Activated CD4-positive, alpha-beta T cell treated with anti-CD3 and anti-CD28 coated beads, Interleukin-2, amount 50 U/mL, for 1 hour (primary cell): ENCODE measurements at places on chromosomes 2 and 18.

DNA sequence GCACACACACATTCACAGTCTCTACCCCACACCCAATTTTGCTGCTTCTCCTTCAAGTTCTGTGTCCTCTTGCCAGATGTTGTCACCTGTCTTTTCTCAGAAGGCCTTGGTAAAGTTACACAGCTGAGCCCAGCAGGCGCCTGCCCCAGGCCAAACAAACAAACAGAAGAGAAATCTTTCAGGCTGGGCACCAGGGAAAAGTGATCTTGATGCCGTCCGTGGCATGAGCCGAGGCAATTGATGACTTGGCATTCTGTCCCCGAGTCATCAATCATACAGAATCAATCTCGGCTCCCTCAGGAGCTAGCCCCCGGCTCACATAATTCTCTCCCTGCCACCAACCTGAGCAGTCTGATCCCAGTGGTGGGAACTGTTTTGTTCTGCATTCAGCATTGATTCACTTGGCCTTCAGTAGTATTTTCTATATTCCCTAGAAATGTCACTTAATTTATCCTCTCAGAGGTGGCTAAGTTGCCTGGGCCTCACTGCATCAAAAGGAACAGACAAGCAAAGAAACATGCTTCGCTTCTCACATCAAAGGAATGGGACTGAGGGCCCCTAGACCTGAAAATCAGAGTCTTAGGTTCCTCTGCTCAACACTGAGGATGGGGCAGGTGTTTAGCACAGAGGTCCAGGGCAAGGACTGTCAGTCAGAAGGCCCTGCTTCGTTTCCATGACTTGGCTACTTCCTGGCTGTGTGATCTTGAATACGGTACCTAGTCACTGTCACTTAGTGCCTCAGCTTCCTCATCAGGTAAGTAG, 278.8 kb upstream of the CELF4 start:
- DNase-seq = no peak

GRCh38 chr18:28409811-28410210, 232.9 kb upstream of the CDH2 start:
- DNase-seq = no peak

DNA sequence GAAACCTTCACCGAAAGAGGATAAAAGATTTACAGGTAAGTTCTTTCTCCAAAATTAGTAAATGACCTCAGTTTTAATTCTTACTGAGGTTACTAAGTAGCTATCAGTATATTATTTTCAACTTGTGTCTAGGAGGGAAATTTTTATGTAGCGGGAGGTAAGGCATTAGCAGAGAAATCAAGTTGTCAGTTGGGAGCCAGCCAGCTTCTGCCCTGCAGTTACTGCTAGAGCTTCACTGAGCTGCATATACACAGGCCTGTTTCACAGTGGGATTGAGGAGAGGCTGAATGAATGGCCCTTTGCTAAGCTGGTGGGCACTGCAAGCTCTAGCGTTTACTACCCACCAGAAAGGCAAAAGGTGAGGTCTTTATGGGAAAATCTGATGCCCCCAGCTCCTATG, 105.7 kb downstream of the ACAA2 start:
- no peak for DNase-seq

DNA sequence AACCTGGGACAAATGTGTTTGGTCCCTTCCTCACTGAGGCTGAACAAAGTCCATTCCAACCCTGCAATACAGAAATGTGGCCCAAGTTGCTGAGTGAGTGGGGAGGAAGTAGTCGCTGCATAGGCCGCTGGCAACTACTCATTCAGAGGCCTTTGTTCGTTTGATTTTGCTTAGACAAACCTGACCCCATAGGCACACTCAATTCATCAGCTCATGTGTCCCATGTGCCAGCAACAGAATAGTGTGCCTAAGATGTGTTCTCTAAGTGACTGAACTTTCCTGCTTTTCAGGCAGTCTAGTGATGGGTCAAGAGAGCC, 23.0 kb downstream of the PTPN18 start:
- DNase-seq = no peak

DNA sequence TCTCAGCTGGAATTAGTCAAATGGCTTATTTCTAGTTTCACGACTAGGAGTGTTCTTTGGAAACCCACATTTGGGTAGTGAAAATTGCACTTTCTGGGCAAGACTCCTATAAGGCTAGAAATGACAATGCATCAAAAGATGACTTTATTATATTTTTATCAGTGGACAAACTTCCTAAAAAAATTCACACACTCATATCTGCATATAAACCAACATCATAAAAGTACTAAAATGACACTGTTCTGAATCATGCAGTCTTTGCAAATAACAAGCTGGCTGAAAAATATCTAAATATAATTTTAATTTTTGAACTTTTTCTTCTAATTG, 17.6 kb downstream of the MXD1 start:
- no peak for DNase-seq

- DNase-seq = no peak
Measured at GRCh38 chr2:217979151-217979811, 23.5 kb downstream of the TNS1 start.
